NCI-H1930 (cell line): ENCODE measurements at places on chromosomes 13 and 19.

GRCh38 chr13:112803422-112803821 is 113.6 kb downstream of the ATP11A start:
- no peak for DNase-seq

DNA sequence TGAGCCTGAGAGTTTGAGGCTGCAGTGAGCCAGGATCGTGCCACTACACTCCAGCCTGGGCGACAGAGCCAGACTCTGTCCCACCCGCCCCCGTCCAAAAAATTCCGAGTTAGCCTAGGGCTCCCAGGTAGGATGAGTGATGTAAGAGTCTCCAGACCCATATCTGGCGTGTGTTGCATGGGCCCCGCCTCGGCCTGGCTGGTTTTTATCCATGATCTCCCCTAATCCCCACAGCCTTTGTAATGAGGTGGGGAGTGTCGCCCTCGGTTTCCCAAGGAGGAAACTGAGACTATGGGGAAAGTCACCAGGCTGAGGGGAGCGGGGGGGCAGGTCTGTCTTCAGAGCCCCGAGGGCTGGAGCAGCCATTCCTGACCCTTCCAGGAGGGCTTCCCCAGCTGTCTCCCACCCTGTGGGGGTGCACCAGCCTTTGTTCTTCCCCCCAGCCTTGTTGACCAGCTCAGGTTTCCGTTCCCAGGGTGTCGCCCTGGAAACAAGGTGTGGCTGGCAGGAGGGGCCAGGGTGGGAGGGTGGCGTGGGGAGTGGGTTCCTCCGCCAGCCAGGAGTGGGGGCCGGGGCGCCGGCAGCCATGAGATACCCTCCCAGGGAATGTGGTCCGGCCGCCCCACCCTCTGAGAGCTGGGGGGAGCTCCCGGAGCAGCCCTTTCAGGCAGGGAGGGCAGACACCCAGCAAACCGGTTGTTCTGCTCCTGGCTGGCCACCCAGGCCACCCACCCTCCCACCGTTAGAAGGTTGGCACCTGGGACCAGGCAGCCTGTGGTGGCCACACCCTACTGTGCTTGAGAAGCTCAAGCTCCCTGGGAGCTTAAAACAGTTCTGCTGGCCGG is 11.5 kb downstream of the MYH14 start:
- DNase-seq, result peak; percentile 29

GRCh38 chr19:32581705-32582179 is 752 bp downstream of the PDCD5 start:
- DNase-seq, result no peak

DNA sequence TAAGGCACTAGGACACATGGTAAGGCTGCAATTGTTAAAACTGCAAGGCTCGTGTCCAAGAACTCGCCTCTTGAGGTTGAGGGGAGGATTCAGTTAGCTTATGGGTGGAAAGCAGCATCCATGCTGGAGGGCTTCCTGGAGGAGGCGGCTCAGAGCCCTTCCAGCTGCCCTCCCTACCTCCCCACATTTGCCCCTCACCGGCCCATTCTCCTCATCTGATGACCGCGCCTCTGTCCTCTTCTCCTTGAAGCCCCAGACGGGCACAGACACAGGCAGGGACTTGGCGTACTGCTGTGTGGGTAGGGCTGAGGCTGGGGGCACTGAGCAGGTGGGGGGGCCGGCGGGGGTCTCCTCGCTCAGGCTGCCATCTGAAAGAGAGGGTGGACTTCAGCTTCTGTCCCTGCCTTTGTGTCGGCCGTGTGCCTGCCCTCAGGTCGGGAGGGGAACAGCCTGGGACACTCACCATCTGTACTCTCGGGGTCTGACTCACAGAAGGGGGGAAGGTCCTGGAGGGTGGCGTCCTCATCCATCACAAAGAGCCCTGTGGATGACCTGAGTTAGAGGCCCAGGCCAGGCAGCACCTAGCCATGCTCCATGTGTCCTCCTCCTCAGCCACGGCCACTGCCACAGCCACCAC is 4.1 kb upstream of the PNKP start:
- DNase-seq, result no peak

DNA sequence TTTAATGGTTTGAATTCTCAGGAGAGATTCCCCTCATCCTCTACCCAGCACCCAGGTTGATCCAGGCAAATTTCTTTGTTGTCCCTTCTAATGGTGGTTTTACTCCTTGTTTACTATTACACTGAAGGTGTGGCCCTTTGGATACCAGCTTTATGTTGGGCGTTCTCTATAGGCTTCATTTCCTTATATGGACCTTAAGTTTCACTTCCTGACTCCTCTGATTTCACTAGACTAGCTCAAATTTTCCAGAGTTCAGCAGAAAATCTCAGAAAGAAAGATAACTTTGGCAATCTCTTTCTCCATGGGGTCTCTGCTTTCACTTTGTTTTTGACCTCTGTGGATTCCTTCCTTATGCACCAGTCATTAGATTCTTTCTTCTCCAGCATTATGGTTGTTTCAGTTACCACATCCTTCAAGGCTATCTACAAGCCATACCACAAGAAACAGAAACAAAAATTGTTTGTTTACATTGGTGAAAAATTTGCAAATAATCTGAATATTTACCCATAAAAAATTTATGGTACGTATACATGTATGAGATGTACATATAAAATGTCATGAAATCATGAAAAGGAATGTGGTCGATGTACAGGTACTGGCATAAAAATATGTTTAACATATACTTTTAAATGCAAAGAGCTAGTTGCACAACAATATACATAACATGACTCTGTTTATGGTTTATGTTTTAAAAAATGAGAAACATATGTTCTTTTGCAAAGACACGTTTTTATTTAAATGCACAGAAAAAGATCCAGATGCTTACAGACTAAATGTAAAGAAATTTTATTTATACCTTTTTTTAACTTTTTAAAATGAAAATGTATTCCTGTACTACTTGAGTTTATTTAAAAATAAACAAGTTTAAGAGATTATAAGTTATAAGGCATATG is 212.6 kb downstream of the LACC1 start:
- DNase-seq, result no peak

- no peak for DNase-seq
These were observed 1.2 kb downstream of the WDR83 start for GRCh38 chr19:12667731-12668302.

- DNase-seq, result no peak
These were observed 437.9 kb downstream of the KLF5 start for GRCh38 chr13:73496711-73497110.

GRCh38 chr13:23690668-23691067 is 120.5 kb downstream of the TNFRSF19 start:
- no peak for DNase-seq

- no peak for DNase-seq
These were observed 2.4 kb downstream of the LENG8 start for GRCh38 chr19:54451331-54451871.

- DNase-seq, result no peak
These were observed 68.8 kb downstream of the MLLT1 start for GRCh38 chr19:6210721-6211600.

DNA sequence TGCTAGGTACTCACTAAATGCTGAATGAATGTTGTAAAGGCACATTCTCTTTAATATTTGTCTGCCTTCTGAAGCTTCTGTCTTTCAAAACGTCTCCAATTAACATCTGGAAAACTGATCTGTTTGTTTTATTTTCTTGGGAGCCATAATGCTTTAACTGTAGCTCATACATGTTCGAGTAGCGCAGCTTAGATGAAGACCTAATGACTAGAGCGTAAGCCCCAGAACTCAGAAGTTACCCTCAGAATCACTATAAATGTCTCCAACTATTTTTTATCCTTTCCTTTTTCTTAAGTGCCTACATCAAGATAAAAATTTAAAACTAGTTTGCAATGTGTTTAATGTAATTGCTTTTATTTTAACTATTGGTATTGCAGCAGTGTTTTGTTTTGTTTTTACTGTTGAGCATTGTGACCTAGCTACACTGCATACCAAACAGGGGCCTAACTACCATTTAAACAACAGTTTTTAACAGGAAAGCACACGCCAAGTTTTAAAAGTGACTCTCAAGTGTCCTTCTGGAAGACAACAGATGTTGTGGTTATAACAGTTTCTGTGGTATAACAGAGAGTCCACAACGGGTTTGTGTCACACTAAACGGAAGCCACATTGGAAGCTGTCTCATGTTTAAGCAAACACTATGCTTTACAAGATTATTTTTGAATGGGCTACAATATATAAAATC is 42.0 kb downstream of the MRPL57 start:
- no peak for DNase-seq

- DNase-seq, result no peak
These were observed 1.4 kb upstream of the PAN3 start for GRCh38 chr13:28136916-28137315.

DNA sequence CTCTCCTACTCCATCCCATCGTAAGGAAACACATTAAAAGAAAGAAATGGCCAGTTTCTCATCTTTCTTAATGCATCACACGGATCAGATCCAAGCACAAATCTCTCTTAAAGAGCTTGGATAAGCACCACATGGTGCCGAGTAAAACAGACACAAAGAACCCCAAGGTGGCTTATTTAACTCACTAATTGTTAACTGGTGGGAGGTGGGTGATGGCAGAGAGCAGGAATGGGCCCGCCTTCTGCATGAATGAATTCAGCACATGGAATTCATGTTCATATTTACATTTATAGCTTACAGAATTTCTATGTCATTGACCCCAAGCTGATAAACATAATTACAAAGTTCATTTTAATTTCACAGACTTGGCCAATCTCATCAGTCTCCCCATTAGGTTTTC is 89.9 kb downstream of the MZT1 start:
- no peak for DNase-seq
